ENCODE measurements at places on chromosomes 7 and 10.

- peak; percentile 2 for DNase-seq
Observed at GRCh38 chr10:61452151-61452651, 980 bp downstream of the TMEM26 start.

- DNase-seq: no peak
Observed at GRCh38 chr10:70660722-70661121, 11.6 kb upstream of the ADAMTS14 start.

GRCh38 chr10:8254350-8254749 is 199.9 kb downstream of the GATA3 start:
- no peak for DNase-seq

- DNase-seq: no peak
Observed at GRCh38 chr10:52066383-52066782, 247.7 kb upstream of the DKK1 start.

- no peak for DNase-seq
Observed at GRCh38 chr7:42448901-42449300, 211.9 kb upstream of the GLI3 start.

- DNase-seq: no peak
Observed at GRCh38 chr7:105677410-105677730, 96.1 kb upstream of the EFCAB10 start.

DNA sequence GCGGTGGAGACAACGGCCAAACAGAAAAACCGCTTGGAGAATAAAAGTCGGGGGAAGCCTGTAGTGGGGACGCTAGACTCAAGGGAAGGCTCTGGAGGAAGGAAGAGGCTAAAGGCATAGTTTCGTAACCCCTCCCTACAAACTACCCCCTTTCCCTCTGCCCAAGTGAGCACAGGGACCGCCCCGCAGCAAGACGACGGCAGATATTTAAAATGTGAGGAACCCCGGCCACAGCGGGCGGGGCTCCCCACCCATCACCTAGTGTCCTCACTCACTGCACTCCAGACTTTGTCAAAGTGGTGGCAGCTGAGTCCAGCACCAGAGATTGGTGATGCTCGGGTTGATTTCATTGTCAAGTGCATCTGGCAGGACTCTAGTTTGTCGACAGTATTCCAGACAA is 69.1 kb downstream of the PRKAG2 start:
- DNase-seq: no peak

DNA sequence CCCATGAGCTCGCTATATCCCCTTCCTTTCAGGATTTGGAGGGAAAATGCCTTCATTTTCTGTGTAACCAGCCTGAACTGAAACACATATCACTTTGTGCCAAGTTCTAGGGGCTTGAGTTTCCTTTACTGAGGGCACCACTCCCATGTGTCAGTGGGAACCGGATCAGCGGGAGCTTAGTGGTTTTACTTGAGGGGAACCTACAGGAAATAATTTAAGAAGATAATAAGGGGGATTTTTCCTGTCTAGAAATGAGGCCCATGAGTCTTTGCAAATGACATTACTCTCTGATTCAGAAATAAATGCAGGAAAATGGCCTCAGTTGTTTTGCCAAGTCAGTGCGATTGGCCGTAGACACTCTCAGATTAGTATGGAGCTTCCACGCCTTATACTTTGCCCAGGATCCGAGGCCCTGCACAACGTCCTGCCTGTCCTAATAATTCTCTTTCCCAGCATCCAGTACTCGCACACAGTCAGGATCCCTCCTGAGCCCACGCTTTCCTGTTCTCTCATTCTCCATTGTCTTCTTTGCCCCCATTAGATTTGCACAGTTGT is 86.4 kb upstream of the LYZL1 start:
- no peak for DNase-seq

DNA sequence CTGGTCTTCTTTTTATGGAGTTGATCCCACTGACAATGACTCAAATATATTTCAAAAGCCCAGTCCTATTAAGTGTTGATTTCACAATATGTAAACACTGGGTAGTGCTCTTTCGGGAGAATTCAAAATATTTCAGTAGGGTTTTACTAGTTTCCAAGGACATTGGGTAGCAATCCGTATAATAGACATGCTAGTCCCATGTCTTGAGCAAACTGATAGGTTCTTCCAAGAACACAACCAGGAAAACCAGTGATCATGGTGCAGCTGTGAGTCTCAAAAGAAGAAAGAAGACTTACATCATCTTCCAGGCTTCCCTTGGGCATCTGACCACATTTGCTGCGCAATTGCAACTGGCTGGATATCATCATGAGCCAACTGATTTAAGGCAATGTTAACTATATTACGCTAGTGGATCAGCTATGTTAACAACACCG is 59.3 kb upstream of the APBB1IP start:
- DNase-seq: no peak

GRCh38 chr7:47336472-47337425 is 245.2 kb downstream of the TNS3 start:
- DNase-seq: no peak

DNA sequence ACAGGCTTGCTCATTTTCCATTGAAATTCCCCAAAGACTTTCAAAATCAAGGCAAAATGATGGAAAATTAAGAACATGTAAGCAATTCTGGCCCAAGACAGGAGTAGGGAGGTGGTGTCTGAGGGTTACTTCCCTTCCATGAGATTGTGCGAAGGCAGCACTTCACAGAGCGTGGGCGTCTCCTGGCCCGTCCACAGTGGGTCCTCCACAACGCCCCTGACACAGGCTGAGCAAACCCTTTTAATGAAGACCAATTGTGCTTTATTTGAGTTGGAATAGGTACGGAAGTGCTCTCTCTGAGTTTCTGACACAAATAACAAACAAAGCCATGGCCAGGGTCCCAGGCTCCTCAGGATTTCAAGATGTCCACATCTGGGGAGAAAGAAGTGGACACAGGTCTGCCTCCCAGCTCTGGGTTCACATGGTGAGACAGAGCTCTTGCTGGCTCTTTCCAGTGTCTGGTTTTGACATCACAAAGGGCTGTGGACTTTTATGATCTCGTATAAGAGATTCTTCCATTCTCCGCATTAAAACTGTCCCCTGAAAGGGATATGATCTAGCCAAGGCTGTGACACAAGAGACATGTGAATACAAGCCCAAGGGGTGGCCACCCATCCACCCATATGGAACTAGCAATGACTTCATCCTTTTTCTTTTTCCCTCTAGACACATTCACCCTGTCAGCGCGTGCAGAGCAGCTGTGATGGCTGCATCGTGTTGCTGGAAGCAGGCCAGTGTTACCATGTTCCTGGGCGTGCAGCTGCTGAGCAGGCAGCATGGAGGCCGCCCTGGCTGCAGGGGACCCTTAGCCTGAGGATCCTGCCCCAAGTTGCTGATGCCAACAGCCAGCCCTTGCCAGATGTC is 145.6 kb downstream of the ADAM12 start:
- no peak for DNase-seq

DNA sequence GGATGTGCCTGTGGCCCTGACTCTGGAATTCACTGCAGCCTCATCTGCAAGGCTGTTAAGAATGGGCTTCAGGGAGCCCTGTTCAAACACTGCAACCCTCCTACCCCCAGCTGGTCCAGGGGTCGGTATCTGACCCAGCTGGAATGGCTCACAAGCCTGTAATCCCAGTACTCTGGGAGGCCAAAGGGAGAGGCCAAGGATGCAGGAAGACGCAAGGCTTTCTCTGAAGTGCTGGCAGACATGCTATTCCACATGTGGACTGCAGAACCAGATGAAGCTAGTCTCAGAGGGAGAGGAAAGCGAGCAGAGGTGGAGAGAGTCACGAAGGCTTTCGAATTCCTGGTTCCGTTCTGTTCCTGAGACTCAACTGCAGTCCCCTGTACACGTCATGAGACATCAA is 45.0 kb downstream of the ESYT2 start:
- no peak for DNase-seq

- DNase-seq: no peak
Observed at GRCh38 chr7:43639858-43640491, 57.1 kb downstream of the STK17A start.

- DNase-seq: no peak
Observed at GRCh38 chr10:103765168-103765567, 90.2 kb downstream of the SH3PXD2A start.

DNA sequence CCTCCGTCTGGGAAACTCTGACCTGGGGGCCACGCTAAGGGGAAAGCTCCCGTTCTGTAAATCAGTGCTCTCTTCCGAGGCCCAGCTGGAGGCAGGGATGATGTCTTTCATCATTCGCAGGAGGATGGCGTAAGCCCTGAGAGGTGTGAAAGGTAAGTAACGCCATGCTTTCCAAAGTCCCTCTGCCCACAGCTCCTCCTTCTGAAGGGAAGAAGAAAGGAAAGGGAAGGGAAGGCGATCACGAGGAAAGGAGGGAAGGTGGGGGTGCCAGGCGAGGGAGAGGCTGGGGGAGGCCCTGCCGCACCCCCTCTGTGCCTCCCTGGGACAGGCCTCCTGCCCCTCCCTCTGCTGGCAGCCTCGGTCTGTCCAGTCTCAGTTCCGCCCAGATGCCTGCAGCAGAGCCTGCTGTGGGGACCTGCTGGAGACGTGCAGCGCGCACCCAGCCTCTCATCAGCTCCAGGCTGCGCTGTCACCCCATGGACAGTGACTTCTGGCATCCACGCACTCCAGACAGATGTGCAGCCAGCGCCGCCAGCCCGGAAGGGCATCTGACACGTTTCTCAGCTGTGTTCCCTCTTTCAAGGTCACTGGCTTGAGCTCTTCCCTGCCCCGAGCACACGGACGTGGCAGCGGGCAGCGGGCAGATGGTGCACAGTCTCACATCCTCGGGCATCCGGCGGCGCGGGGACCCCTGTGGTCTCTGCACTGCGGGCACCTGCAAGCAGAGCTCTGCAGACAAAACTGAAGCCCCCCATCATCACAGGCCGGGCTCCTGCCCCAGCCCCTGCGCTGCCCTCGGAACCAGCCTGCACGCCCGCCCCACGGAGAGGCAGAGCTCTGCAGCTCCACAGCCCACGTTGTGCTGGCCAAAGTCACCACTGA is 60.6 kb downstream of the INSIG1 start:
- DNase-seq: no peak

DNA sequence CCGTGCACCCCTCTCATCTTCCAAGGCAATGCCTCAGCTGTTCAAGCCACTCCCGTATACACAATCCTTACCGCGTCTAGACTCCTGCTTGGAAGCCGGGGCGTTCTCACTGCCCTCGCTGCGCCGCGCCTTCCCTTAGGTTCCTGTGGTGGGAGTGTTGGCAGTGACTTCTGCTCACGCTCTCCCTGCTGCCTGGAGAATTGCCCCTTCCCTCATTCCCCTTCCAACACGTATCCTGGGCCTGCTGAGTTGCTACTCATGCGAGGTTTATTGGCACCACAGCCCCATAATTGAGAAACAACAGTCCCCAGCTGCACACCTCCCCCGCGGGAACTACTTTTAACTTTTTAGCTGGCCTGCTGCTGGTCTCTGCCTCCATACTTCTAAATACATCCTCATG is 31.9 kb downstream of the RBM17 start:
- DNase-seq: no peak

- no peak for DNase-seq
Observed at GRCh38 chr10:100688201-100688600, 57.2 kb upstream of the PAX2 start.
